NCI-H460 (cell line): ENCODE measurements at places on chromosomes 3 and 15. TPM values are rescaled to one million over a fixed set of nuclear protein-coding genes. Genes with fewer than 3 reads are reported as not detected.
A peak's percentile ranks its signal among the peaks of the same experiment; 100 is the strongest.

DNA sequence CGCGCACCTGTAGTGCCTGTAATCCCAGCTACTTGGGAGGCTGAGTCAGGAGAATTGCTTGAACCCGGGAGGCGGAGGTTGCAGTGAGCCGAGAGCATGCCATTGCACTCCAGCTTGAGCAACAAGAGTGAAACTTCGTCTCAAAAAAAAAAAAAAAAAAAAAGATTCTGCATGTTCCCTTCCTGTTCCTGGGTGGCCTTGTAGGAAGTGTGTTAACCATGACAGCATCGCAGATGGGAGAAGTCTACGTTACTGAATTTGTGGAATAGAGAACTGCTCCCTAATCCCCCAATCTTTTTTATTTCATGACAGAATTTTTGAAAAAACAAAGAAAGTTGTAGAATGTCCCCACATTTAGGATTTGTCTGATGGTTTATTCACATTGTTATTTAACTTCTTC is 45.4 kb downstream of the FOXL2 start:
- no peak for DNase-seq

DNA sequence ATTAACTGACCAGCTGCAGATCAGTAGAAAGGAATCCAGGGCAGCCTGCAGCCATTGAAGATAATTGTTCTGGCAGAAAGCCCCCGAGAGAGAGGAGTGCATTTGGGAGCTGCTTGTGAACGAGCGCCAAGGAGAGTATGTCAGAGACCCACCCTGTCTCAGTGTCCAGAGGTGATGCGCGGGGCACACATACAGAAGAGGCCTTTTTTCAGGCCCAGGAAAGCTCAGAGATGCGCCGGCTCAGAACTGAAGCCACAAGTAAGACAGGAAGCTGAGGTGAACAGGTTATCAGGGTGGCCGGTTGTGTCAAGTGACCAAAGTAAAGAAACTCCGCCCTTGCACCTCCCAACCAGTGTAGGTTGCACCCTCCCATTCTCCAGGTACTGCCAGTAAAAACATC is 59.8 kb upstream of the HEG1 start:
- DNase-seq, result no peak

GRCh38 chr3:142888099-142888480 is 793 bp downstream of the PCOLCE2 start:
- DNase-seq, result peak; percentile 56

DNA sequence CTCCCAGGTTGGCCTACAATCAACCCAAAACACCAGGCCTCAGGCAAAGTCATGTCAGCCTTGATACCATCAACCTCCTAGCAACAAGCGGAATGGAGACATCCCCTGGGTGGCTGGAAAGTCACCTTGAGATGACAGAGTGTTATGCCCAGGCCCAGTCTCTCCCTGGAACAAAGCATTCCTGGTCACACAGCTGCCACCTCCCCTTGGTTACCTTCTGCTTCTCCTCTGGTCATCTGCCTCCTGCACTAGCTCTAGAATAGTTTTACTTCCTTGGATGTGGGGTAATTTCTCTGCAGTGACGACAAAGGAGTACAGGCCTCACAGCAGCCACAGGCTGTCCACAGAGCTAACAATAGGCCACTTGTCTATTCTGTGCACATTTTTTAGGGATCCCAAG is 114.9 kb downstream of the RFTN1 start:
- no peak for DNase-seq

Gene CD200R1L
- total RNA-seq, result not detected in 2 replicates

GRCh38 chr3:148711981-148712666 is 14.4 kb downstream of the AGTR1 start:
- DNase-seq, result no peak

GRCh38 chr15:93063262-93063671 is 25.7 kb downstream of the RGMA start:
- DNase-seq, result no peak

GRCh38 chr3:129536374-129536667 is 6.7 kb upstream of the H1-8 start:
- DNase-seq, result no peak

DNA sequence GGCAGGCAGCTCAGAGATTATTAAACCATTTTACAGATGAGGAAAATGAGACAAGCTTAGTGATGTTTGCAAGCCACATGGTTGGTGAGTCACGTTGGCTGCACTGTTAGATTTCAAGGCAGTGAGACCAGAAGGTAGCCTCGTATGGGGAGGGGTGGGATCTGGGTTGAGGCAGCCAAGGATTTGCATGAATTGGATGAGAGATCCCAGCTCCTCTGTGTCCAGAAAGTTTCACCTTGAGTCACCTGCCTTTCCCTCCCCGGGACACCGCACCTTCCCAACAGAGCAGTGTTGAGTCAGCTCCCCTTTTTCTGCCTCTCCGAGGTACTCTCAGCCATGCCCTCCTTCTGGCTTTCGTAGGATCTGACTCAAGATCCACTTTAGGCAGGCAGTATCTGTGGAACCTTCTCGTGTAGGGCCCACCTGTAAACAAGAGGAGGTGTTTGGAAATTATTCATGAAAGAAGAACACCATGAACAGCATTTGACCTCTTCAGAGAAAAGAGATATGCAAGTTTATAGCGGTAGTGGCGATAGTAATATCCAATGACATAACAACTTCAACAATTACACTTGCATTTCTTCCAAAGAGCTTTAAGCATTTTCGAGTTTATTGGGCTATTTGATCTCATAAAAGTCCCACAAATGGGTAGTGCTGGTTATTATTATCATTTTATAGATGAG is 46.8 kb upstream of the VPS8 start:
- no peak for DNase-seq

DNA sequence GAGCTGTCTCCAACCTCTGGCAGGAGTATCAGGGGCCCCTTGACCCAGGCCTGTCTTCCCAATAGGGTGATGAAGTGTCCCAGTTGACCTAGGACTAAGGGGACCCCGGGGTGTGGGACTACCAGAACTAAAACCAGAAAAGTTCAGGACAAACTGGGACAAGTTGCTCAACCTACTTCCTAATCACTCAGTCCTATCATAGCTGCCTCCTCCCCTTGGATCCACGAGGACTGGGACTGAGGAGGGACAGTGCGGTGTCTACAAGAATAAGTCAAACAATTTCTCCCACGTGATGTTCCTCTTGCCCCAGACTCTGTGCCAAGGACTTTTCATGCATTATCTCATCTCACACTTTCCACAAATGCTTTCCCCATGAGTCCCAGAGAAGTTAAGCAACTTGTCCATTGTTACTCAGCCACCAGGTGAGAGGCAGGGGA is 49.4 kb upstream of the SLCO2A1 start:
- no peak for DNase-seq

Gene CCR8
- total RNA-seq, result not detected in 2 replicates

DNA sequence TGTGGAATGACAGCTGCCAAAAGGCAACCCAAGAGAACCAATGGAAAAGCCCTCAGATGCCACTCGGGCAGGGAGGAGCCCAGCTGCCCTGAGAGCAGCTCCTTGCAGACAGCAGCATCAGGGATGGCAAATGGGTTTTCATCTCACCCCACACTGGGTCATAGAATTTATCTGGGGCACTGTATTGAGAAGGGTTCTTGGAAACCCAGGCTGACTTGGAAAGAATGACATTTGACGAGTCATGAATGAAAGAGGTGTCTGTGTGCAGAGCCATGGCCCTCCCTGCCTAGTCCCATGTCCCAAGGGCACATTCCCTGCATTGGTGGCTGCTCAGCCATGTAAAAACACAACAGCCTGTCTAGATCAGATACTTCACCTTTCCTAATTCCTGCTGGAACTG is 157.9 kb upstream of the BHLHE40 start:
- no peak for DNase-seq

Gene HTR3E
- not detected in 2 replicates for total RNA-seq

- DNase-seq, result peak; percentile 13
Observed at GRCh38 chr3:64399205-64399800, 174.0 kb upstream of the PRICKLE2 start.

Gene BOC
- not detected in 2 replicates for total RNA-seq

Gene CASR
- total RNA-seq, result not detected in 2 replicates

GRCh38 chr3:49801160-49801559 is 1.5 kb upstream of the CDHR4 start:
- no peak for DNase-seq

GRCh38 chr3:186847437-186847836 is 4.9 kb downstream of the ADIPOQ start:
- no peak for DNase-seq

DNA sequence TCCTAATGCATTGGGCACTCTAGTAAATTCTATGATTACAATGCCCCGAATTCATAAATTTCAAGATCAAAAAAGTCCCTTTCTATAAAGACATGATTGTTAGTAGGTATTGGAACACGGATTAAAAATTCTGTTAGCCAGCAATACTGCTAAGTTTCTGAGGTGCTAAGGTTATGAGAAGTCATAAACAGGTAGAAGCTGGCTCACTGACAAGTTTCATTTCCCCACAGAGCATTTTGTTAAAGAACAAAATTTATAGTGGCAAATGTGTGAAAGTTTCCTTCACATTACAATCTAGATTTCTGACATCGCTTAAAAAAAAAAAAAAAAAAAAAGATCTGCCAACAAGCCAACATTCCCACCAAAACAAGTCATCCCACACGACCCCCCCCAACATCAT is 12.4 kb upstream of the MAN2C1 start:
- DNase-seq, result no peak

DNA sequence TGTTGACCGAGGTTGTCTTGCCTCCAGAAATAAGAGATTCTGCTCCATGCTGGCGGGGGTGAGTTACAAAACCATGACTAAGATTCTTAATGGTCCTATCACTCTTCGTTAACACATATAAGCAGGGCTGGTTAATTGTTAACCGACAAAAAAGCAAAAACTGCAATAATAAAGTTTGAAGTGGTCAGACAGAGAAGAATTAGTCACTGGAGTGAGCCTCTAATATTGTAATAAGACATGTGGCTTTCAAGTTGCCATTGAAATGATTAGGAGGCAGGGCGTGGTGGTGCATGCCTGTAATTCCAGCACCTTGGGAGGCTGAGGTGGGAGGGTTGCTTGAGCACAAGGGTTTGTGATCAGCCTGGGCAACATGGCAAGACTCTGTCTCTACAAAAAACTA is 78.4 kb upstream of the NR2F2 start:
- no peak for DNase-seq

Gene UQCRC1
- 193 and 196 TPM in 2 replicates for total RNA-seq

DNA sequence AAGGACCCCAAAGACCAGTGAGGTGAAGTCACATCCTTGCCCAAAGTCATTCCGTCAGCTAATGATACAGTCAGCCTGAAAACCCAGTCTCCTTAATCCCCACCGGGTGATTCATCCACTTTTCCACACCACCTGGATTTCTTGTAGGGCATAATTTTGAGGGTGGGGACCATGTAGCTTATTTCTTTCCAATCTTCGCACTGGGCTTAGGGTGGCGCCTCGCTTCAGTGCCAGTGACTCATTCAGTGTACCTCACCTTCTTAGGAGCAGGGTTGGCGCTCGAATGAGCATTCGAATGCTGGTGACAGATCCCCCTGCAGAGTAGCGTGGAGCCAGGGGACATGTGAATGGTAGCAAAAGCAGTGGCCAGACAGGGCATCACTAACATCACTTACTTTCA is 24.0 kb downstream of the BMF start:
- no peak for DNase-seq

Gene SLC30A4
- 2.7 and 4.6 TPM in 2 replicates for total RNA-seq

DNA sequence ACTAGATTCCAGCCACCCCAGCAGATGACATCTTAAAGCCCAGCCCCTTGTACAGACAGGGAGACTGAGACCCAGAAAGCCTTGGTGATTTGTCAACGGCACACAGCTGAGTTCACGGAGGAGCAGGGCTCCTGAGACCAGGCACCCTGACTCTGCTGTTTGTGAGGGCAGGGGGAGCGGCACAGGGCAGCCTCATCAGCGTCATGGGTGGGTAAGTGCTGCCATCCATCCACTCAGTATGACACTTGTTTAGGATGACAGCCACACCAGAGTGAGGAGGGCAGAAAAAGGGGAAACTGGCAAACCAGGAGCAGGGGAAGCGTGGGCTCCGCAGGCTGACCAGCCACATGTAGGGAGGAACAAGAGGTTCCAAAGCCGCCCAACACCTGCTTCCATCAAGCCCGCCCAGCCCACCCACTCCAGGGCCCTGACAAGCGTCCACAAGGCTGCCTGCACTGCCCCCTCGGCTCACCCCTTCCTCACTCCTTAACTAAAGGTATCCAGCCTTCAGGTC is 19.9 kb downstream of the RBPMS2 start:
- DNase-seq, result no peak

GRCh38 chr15:77024273-77025082 is 29.6 kb downstream of the PSTPIP1 start:
- peak; percentile 26 for DNase-seq

Gene SOX14
- not detected in 2 replicates for total RNA-seq

DNA sequence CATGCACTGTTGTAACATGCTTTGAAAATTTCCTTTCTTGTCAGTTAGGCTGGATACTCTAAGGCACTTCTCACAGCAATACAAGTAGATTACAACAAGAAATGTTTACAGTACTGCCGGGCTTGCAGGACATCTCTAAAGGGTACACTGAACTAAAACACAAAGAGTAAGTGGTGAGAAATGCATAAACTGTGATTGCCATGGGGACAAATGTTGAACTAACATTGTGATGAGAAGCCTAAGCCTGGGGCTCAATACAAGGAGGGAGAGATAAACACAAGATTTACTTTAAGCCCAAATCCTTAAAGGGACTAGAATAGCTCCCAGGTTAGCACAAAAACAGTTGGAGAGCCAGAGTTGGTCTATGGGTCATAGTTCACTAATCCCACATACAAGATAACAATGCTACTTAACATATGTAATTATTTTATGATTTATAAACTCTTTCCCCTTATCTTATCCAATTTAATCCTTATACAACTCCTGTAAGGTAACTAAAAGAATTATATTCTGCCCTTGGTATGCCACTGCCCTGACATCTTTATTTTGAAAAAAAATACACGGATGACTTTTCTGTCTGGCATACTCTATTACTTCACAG is 126.9 kb downstream of the THRB start:
- no peak for DNase-seq

Gene MGLL
- total RNA-seq, result 1.6 and 2.0 TPM in 2 replicates

- DNase-seq, result no peak
Observed at GRCh38 chr3:155193868-155194267, 99.6 kb downstream of the STRIT1 start.

- DNase-seq, result no peak
Observed at GRCh38 chr3:124413989-124414598, 316.2 kb upstream of the UMPS start.

DNA sequence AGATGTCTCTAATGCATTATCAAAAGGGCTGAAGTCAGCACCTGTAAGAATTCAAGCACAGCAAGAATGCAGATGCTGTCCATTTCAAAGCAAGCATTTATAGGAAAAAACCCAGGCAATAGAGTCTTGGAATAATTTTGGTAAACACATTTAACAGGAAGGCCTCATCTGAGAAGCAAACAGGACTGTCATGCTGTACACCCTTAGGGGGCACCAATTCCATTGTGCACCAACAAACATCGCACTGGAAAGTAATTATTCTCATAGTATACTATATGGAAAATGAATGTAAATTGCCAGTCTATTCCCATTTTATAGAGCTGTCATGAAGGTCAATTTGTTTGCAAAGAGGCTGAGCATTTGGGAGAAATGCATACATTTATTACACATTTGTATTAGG is 247.3 kb upstream of the SUCLG2 start:
- DNase-seq, result no peak

Gene TIGIT
- not detected in 2 replicates for total RNA-seq
